ENCODE measurements at places on chromosomes 1 and 21. TPM values are rescaled to one million over a fixed set of nuclear protein-coding genes. Genes with fewer than 3 reads are reported as not detected.

UBXN10 gene
- not detected for total RNA-seq

KIF17 gene
- 8.0 TPM for total RNA-seq

IL20 gene
- total RNA-seq = not detected

ROR1 gene
- total RNA-seq = 7.8 TPM

TMEM82 gene
- total RNA-seq = not detected

TSTD1 gene
- not detected for total RNA-seq

KRTAP7-1 gene
- total RNA-seq = not detected

CD164L2 gene
- total RNA-seq = not detected

C1orf198 gene
- 88.0 TPM for total RNA-seq

TNNT2 gene
- total RNA-seq = not detected

DNA sequence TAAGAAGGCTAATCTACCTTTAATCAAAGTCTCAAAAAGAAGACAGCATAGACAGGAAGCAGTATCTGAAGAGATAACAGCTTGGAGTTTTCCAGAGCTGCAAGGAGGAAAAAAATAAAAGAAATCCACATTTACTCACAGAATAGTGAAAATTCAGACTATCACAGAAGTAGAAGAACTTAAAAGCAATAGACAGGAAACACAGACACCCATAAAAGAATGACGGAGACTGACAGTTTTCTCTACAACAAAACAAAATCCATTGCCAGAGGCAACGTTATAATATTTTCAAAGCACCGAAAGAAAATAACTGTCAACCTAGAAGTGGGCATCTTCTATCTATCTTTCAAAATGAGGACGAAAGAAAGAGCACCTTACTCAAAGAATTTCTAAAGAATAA, 104.4 kb downstream of the DMRTB1 start:
- DNase-seq = no peak

DNA sequence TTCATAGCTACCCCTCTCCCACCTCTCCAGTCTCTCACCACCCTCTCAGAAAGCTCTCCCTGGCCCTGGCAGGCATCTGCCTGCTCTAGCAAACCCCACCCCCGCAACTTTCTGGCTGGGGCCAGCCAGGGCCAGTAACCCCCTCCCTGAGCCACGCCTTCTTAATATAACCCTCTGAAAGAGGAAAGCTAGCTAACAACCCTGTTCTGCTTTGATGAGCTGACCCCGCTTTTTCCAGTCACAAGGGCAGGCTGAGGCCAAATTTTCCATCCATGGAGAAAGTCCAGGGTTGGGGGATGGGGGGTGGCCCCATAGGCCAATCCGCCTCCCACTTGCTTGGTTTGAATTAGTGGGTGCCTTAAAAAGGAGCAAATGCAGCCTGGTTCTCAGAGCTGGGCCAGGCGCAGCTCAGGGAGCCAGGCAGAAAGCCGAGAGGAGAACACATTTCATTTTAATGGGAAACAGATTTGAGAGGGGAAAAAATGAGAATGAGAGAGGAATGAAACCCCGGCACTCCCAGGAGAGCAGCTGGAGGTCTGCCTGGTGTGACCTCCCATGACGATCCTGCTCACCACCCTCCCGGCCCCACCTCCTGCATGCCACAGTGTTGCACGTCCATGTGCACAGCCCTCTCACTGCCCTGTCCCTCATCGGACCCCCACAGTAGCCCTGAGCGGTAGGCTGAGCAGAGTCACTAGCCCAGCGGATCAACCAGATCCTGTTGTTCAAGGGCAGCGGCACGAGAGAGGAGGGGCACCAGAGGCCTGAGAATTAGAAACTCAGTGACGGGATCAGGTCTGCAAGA, 62.3 kb downstream of the OPTC start:
- peak; percentile 80 for DNase-seq

DNA sequence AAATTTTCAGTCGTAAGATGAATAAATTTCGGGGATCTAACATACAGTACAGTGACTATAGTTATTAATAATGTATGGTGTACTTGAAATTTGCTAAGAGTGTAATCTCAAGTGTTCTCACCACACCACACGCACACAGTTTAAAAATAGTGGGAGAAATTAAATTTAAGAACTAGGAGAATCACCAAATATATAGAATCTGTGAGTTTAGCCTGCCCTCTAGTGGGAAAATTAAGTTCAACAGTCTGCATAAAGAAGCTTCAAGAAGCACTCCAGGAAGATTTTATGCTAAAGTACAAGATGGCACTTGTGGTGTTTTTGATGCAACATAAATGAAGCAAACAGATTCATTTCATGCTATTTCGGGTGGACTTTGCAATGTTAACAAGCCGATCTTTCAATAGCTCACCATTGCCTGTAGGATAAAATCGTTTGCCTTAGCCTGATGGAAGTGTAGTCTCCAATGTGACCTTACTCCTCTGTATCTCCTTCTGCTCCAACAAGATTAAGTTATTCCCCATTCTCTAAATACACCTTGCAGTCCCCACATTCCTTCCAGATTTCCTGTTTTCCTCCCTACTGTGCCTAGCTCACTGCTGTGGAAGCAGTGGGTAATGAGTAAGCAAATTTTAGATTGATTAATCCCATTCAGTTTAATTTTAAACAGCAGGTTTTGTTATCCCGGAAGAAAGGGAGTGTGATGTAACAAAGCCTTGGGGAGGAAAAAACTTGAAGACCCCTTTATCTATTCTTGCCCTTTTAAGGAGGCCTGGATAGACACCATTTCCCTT, 8.7 kb upstream of the PIK3C2B start:
- peak; percentile 66 for DNase-seq

- DNase-seq = no peak
Measured at GRCh38 chr21:25175938-25176337, 431.3 kb downstream of the MRPL39 start.

DNA sequence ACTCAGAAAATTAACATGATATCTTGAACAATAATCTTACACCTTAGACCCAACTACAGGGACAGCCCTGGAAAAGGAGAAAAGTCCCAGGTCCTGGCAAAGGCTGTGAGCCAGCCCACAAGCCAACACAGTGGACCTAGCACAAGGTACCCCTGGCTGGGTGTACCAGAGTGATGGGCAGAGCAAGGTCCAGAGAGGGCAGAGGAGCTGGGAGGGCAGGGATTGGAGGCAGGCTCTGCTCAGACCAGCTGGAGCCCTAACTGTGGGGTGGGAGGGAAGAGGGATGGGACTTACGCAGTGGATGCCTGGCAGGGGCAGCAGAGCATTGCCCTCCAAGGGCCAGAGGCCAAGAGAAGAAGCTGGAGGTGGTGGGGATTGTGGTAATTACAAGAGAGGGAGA, 101.6 kb downstream of the KCND3 start:
- DNase-seq = no peak

- DNase-seq = no peak
Measured at GRCh38 chr1:41853907-41854306, 64.8 kb downstream of the HIVEP3 start.

- no peak for DNase-seq
Measured at GRCh38 chr1:79852004-79852403, 845.5 kb upstream of the ADGRL4 start.

DNA sequence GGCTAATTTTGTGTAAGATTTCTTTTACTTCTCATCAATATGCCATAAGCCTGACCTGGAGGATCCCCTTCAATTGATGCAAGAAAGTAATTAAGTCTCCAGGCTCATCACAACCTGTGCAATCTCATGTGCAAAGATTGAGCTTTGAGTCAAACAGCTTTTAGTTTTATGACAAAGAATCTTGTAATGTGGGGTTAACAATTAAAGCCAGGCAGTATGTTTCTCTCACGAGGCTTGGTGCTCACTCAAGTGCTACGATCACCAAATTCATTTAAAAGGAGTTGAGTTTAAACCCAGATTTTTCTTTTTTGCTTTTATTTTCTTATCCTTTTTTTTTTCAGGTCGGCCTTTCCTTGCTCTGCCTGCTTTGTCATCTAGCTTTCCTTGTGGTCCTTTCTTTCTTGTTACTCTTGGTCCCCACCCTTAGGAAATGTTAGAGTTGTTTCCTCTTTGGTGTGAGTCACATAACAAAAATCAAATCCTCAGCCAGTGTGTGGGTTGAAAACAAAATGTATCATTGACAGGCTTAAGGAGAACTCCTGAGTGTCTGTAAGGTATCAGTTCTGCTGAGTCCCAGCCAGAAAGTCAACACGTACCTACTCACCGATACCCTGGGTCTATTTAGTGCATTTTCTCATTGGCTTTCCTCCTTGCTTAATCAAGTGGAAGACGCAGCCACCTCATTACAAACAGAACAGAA, 1037.2 kb downstream of the ADGRL2 start:
- no peak for DNase-seq

- DNase-seq = no peak
Measured at GRCh38 chr21:25304611-25305010, 302.7 kb downstream of the MRPL39 start.

DNA sequence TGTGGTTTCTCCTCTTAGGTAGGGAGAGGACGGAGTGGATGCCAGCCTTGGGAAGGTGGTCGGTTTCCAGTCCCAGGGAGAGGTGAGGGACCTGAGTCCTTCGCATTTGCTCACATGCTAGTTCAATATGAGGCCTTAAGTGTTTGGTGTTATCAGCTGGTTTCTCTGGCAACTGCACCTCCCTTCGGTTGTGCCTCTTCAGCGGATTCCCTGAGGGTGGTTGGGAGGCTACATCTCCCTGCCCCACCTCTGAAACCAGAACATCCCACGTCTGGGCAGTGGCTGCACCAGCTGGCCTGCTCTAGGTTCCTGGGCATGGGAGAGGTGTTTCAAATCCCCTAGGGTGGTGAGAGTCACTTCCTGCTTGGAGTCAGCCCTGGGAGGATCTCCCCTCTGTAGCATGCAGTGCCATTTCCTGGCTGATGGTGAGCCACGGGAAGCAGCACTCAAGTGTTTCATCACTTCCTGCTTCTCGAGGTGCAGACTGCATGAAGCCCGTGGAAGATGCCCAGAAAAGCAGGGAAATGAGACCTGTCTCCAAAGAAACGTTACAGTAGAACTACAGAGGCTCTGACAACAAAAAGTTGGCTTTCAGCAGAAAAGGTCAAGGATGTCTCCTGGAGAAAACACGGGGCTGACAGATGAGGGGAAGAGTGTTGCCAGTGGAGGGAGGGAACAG, 4.5 kb downstream of the TMEM125 start:
- peak; percentile 11 for DNase-seq

DNA sequence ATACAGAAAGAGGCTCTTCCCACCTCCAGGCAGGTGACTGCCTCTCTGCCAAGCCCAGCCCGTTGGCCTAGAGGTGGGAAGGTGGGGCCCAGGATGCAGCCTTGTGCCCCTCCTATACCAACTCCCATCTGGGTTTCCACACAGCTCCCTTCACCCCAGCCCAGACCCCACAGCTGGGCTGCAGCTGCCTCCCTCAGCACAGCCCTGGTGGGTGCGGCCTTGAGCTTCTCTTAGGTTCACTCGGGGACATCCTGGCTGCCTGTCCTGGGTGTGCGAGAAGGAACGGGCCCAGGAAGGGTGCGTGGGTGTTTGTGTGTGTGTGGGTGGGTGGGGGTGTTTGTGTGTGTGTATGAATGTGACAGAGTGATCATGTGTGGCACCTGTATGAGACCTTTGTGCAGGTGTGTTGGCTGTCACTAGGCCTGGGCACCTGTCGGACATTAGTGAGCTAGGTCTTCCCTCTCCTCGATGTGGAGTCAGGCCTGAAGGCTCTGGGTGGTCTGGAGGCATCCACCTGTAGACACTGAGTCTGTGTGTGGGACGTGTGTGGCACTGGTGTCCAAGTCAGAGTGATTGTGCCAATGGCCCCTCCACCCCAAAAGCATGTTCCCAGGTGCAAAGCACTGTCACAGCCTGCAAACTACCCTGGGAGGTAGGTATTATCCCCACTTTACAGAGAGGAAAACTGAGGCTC, 30.7 kb downstream of the FOXO6 start:
- no peak for DNase-seq

DNA sequence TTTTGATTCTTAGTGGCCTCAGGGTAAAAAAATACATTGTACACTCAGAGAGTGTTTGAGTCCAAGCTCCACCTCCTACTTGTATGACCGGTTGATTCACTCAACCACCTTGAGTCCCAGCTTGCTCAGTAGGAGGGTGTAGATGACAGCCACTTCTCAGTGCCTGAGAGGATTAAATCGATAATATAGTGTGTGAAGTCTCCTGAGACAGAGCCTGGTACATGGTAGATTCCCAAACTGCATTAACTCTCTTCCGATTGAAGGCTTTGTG, 38.4 kb downstream of the NCMAP start:
- DNase-seq = no peak

Measured in HFFc6 (cell line).